ENCODE measurements at places on chromosomes 11 and 22. TPM values are rescaled to one million over a fixed set of nuclear protein-coding genes. Genes with fewer than 3 reads are reported as not detected.

Gene KRTAP5-8
- not detected for total RNA-seq

Gene BANF1
- total RNA-seq = 215 TPM

Gene GSTT2B
- total RNA-seq = 4.9 TPM

Gene PIH1D2
- 2.2 TPM for total RNA-seq

Gene PNPLA5
- total RNA-seq = not detected

Gene MUC6
- not detected for total RNA-seq

Gene EPS8L2
- 2.2 TPM for total RNA-seq

Gene UCP3
- 2.7 TPM for total RNA-seq

- H3K27me3 ChIP-seq = no peaks in the 10 kb centered on the region
- no peak overlapping the region for H3K4me3 ChIP-seq
- no peak for DNase-seq
- no peaks in the 10 kb centered on the region for H3K36me3 ChIP-seq
- no peak overlapping the region for H3K27ac ChIP-seq
Measured at GRCh38 chr11:36622431-36623136, 24.5 kb upstream of the RAG2 start.

GRCh38 chr11:108703916-108704315 lies 39.0 kb downstream of the DDX10 start:
- no peak overlapping the region for H3K27ac ChIP-seq
- no peak for DNase-seq
- no peaks in the 10 kb centered on the region for H3K27me3 ChIP-seq
- H3K4me3 ChIP-seq = no peak overlapping the region

DNA sequence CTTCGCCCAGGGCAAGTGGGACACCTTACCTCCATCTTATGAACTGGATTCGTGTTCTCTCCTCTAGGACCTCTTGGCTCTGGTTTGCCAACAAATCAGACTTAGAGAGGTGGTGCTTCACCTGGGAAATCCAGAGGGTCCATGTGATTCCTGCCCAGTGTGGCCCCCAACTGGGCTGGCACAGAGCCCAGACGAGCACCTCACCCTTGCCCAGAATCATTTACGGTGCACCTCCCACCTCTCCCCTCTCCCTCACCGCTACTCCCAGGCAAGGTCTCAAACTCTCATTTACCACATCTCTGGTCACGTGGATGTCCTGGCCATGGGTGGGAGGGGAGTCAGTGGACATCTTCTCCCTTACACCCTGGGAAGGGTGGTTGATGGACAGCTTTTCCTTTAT lies 1.1 kb downstream of the SPATA19 start:
- H3K4me3 ChIP-seq = no peak overlapping the region
- no peaks in the 10 kb centered on the region for H3K36me3 ChIP-seq
- no peak for DNase-seq
- H3K27ac ChIP-seq = no peak overlapping the region

GRCh38 chr22:32063701-32064100 lies 20.6 kb downstream of the SLC5A1 start:
- peaks cover 40% of the 10 kb centered on the region for H3K4me1 ChIP-seq
- DNase-seq = no peak
- H3K4me3 ChIP-seq = peak overlapping the region; percentile 70
- H3K27me3 ChIP-seq = peaks cover 3% of the 10 kb centered on the region

- H3K36me3 ChIP-seq = no peaks in the 10 kb centered on the region
- no peaks in the 10 kb centered on the region for H3K27me3 ChIP-seq
- peaks cover 65% of the 10 kb centered on the region for H3K4me1 ChIP-seq
Measured at GRCh38 chr11:12397931-12398334, 20.6 kb downstream of the PARVA start.

- H3K4me3 ChIP-seq = peak overlapping the region; percentile 3
- no peak for DNase-seq
- no peak overlapping the region for H3K27ac ChIP-seq
- no peaks in the 10 kb centered on the region for H3K36me3 ChIP-seq
- H3K27me3 ChIP-seq = no peaks in the 10 kb centered on the region
Measured at GRCh38 chr11:3929649-3930048, 74.2 kb downstream of the STIM1 start.

GRCh38 chr11:69431136-69431535 lies 50.3 kb upstream of the LINC01488 start:
- H3K27ac ChIP-seq = no peak overlapping the region
- H3K36me3 ChIP-seq = no peaks in the 10 kb centered on the region
- H3K4me3 ChIP-seq = no peak overlapping the region
- H3K4me1 ChIP-seq = no peaks in the 10 kb centered on the region
- no peaks in the 10 kb centered on the region for H3K27me3 ChIP-seq

GRCh38 chr11:126216526-126217305 lies 5.1 kb downstream of the FAM118B start:
- peaks cover 55% of the 10 kb centered on the region for H3K4me1 ChIP-seq
- no peak overlapping the region for H3K4me3 ChIP-seq
- no peaks in the 10 kb centered on the region for H3K27me3 ChIP-seq
- no peak for DNase-seq
- H3K36me3 ChIP-seq = no peaks in the 10 kb centered on the region
- H3K27ac ChIP-seq = no peak overlapping the region

DNA sequence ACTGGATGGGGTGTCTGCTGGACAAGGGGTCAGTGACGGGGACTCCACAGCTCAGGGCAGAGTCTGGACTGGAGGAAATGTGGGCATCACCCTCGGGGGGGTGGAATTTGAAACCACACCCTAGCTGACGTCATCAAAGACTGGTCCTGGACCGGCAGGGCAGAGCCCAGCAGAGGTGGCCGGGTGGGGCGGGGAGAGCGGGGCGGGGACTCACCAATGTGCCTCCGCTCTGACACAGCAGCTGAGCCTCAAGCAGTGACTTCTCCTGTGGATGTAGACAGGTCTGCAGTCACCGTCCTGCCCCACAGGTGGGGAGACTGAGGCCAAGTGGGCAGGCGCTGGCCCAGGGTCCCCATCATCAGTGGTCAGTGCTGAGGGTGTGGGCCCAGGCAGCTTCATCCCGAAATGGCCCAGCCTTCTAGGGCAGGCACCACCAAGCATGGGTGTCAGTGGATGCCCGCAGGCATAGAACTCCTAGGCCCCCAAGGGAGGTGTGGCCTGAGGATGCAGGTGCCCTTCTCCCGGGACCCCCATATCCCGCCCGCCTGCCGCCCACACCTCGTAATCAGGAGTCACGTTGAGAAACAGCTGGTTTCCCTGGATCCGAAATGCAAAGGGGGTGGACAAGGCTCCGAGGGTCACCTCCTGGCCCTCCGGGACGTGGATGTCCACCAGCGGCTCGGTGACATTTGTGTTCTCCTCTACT lies 603 bp downstream of the CDHR5 start:
- H3K36me3 ChIP-seq = no peaks in the 10 kb centered on the region
- no peak overlapping the region for H3K27ac ChIP-seq
- no peak overlapping the region for H3K4me3 ChIP-seq
- H3K4me1 ChIP-seq = peaks cover 15% of the 10 kb centered on the region
- peaks cover 29% of the 10 kb centered on the region for H3K27me3 ChIP-seq
